NCI-H460 (cell line): ENCODE measurements at places on chromosomes 7 and 10. TPM values are rescaled to one million over a fixed set of nuclear protein-coding genes. Genes with fewer than 3 reads are reported as not detected.

Gene TMUB1
- 35.2 and 46.6 TPM in 2 replicates for total RNA-seq

Gene FOXI2
- total RNA-seq, result not detected in 2 replicates

Gene PDZD8
- total RNA-seq, result 38.6 and 42.8 TPM in 2 replicates

Gene CLEC5A
- total RNA-seq, result not detected in 2 replicates

Gene ZNF438
- 2.6 and 2.9 TPM in 2 replicates for total RNA-seq

Gene MUC12
- total RNA-seq, result 0.30 TPM in 1 of 2 replicates, not detected in the other

Gene MTERF1
- 14.7 and 18.8 TPM in 2 replicates for total RNA-seq

Gene SLC26A5
- not detected in 2 replicates for total RNA-seq

Gene GPR85
- total RNA-seq, result 0.09 TPM in 1 of 2 replicates, not detected in the other

Gene GRM3
- total RNA-seq, result not detected in 2 replicates

Gene CFAP70
- 0.15 and 0.32 TPM in 2 replicates for total RNA-seq

Gene TMEM229A
- not detected in 2 replicates for total RNA-seq

Gene SPDYE9
- total RNA-seq, result 0.54 and 0.55 TPM in 2 replicates

Gene PAOX
- total RNA-seq, result 1.1 and 1.6 TPM in 2 replicates

Gene ACTL6B
- not detected in 2 replicates for total RNA-seq

Gene PSD
- 0.29 and 0.32 TPM in 2 replicates for total RNA-seq

Gene MYL7
- not detected in 2 replicates for total RNA-seq

Gene SH2D4B
- 0.02 TPM in 1 of 2 replicates, not detected in the other for total RNA-seq

Gene ABCB1
- 2.6 and 4.5 TPM in 2 replicates for total RNA-seq

Gene SLC18A2
- total RNA-seq, result 0.12 TPM in 1 of 2 replicates, not detected in the other

Gene CDK1
- total RNA-seq, result 193 and 197 TPM in 2 replicates

Gene PPP1R3C
- 160 and 177 TPM in 2 replicates for total RNA-seq

Gene USP54
- 15.3 and 16.4 TPM in 2 replicates for total RNA-seq

Gene TWIST1
- total RNA-seq, result not detected in 2 replicates

Gene SLC18A3
- not detected in 2 replicates for total RNA-seq

Gene BAMBI
- 3.9 and 4.0 TPM in 2 replicates for total RNA-seq

Gene PDZD7
- 0.52 and 0.55 TPM in 2 replicates for total RNA-seq

Gene CYP3A4
- not detected in 2 replicates for total RNA-seq

Gene ZNF37A
- 11.9 and 16.3 TPM in 2 replicates for total RNA-seq

Gene NPC1L1
- total RNA-seq, result 0.09 TPM in 1 of 2 replicates, not detected in the other

Gene CH25H
- not detected in 2 replicates for total RNA-seq

Gene NME8
- not detected in 2 replicates for total RNA-seq

Gene CHST15
- total RNA-seq, result 53.2 and 60.9 TPM in 2 replicates

Gene SORCS3
- not detected in 2 replicates for total RNA-seq

Gene TAC1
- not detected in 2 replicates for total RNA-seq

Gene SPDYE8
- 0.46 and 0.52 TPM in 2 replicates for total RNA-seq

Gene SH2B2
- total RNA-seq, result 3.2 and 3.3 TPM in 2 replicates

Gene COL28A1
- total RNA-seq, result 0.12 and 0.29 TPM in 2 replicates

Gene PARP12
- 23.4 and 25.6 TPM in 2 replicates for total RNA-seq

Gene FAM3C
- 52.4 and 65.3 TPM in 2 replicates for total RNA-seq

Gene TMEM120A
- total RNA-seq, result 11.5 and 15.3 TPM in 2 replicates

Gene PCLO
- 0.17 and 1.5 TPM in 2 replicates for total RNA-seq

Gene NPFFR1
- total RNA-seq, result not detected in 2 replicates

Gene STEAP1B
- total RNA-seq, result 5.1 and 5.4 TPM in 2 replicates

Gene PPP1R17
- not detected in 2 replicates for total RNA-seq
